ENCODE measurements at places on chromosomes 7 and 10.
A peak's percentile ranks its signal among the peaks of the same experiment; 100 is the strongest.

DNA sequence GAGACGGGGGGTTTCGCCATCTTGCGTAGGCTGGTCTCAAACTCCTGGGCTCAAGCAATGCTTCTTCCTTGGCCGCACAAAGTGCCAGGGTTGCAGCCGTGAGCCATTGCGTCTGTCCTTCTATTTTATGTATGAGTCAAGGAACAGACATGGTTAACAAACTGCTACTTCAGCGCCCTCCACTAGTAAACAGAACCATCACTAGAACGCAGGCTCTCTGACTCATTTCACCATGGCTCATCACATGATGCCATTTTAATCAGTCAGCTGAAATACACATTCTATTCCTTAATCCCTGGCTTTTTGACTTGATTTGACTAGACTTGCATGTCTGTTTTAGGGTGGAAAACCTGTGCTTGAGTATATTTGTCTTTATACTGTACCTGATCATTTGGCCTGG is 41.3 kb downstream of the CELF2 start:
- DNase-seq = no peak

GRCh38 chr7:158121441-158122045 is 466.1 kb downstream of the PTPRN2 start:
- DNase-seq = no peak

DNA sequence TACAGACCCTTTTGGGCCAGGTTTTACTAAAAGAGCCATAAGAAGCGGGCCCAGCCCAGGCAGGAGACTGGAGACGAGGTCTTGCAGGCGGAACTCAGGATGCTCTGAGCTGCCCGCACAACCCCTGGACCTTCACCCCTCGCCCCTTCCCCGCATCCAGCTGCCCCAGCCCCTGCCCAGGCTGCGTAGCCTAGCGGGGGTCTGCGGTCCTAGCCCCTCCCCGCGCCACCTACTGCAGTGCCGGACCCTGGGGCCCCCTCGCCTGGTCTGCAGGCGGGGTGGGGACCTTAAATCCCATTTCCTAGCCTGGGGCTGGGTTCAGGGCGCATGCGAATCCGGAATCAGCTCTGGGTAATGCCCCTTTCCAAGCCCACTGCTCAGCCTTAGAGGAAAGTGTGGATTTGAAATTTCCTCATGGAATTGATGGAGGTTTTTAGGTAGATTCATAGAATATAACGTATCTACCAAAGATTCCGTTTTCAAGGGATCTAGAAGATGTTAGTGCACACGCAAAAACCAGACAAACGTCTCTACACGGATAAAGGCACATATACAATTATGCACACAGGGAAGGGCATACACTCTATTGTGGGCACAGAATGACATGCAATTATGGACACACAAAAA is 546 bp upstream of the HOXA3 start:
- no peak for DNase-seq

DNA sequence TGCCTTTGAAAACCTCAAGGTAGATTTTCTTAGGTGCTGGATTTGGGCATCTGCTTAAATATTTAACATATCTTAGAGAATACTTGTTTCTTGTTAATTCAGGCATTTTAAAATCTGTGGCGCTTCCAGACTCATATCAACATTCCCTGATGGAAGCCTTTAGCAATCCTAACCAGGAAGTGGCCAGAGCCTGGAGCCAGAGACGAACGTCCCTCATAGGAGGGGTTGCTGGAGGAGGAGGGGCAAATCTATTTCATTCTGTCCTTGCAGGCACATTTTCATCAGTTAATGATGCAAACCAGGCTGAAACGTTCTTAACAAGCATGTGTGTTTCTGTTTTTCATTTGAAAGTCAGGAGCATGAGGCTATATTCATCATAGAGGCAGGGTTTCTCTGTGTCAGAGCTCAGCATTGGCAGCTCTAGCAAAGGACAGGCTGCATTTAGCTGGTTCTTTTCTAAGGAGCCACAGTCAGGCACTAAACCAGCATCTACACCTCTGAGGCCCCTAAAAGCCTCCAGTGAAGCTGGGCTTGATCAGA is 17.8 kb upstream of the IFIT2 start:
- DNase-seq = peak; percentile 78

DNA sequence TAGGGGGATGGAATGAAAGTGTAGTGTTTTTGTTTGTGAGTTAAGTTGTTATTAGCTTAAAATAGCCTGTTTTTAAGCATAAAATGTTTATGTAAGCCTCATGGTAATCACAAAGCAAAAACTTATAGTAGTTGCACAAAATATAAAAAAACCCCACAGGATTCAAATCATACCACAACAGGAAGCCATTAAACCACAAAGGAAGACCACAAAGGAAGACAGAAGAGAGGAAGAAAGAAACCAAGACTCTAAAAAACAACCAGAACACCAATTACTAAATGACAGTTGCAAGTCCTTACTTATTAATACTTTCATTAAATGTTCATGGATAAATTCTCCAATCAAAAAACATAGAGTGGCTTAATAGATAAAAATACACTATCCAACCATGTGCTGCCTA is 63.6 kb downstream of the ANKRD7 start:
- no peak for DNase-seq

GRCh38 chr10:79238158-79238520 is 109.1 kb upstream of the PPIF start:
- DNase-seq = no peak

- DNase-seq = no peak
Observed at GRCh38 chr10:129416155-129416554, 50.9 kb upstream of the MGMT start.

GRCh38 chr10:48377751-48378530 is 71.5 kb downstream of the MAPK8 start:
- DNase-seq = no peak

GRCh38 chr7:107046491-107047259 is 2.2 kb downstream of the PRKAR2B start:
- DNase-seq = no peak

GRCh38 chr10:79326361-79327089 is 20.7 kb upstream of the PPIF start:
- no peak for DNase-seq

DNA sequence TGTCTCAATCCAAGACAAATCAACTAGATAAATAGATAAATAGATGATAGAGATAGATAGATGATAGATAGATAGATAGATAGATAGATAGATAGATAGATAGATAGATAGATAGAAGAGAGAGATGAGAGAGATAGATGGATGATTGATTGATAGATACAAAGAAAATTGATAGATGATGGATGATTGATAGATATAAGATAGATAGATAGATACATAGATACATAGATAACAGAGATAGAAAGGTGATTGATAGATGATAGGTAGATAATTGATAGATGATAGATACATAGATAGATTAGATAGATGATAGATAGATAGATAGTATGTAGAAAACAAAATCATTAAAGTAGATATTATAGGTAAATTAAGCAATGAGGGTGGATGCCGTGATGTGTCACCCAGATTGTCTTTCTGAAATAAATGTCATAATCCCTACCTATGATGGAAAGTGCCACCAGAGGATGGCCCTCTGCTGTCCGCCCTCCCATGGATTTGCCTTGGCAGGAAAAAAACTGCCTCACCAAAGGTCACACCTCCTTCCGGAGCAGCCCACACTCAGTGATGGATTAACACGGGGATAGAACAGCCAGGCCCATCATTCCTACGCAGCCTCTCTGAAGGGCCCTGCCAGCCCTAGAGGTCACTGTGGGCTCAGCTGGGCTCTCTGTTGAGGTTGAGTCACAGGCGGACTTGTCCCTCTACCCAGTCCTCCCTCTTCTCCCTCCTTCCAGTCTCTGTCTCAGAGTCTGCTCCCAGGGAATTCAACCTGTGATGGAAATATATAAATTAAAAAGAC is 50.8 kb downstream of the KCNH2 start:
- DNase-seq = no peak

- no peak for DNase-seq
Observed at GRCh38 chr7:128732521-128733277, 6.5 kb upstream of the CALU start.

Measured in HFF-Myc (cell line).